Mesendoderm (in vitro differentiated cells): ENCODE measurements at places on chromosomes 3 and 15.

DNA sequence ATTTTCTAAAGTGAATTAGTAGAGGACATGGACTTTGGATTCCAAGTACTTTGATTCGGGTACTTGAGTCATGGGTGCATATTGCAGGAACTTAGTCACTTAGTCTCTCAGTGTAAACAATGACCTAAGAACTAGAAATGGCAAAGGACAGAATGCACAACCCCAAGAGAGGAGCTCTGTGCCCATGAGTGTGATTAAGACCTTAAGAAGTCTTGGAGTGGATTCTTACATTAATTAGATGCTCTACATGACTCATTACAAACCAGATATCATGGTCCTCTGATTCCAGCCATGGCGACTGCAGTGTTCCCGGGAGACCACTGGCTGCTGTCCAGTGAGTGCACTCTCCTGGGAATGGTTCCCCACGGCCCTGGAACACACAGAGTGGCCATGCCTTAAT lies 251.5 kb downstream of the GABRG3 start:
- no peaks in the 10 kb centered on the region for H3K36me3 ChIP-seq
- no peak overlapping the region for H3K4me3 ChIP-seq
- DNase-seq = no peak
- no peaks in the 10 kb centered on the region for H3K4me1 ChIP-seq
- H3K27me3 ChIP-seq = no peaks in the 10 kb centered on the region

GRCh38 chr3:185846037-185846436 lies 21.2 kb upstream of the IGF2BP2 start:
- no peaks in the 10 kb centered on the region for H3K4me1 ChIP-seq
- DNase-seq = peak; percentile 70
- H3K27ac ChIP-seq = no peak overlapping the region
- H3K4me3 ChIP-seq = no peak overlapping the region
- H3K27me3 ChIP-seq = no peaks in the 10 kb centered on the region

- no peak for DNase-seq
- H3K4me1 ChIP-seq = peaks cover 3% of the 10 kb centered on the region
- no peak overlapping the region for H3K4me3 ChIP-seq
- H3K27me3 ChIP-seq = peaks cover 5% of the 10 kb centered on the region
- H3K27ac ChIP-seq = no peak overlapping the region
Measured at GRCh38 chr15:74141591-74141990, 11.2 kb downstream of the ISLR2 start.

GRCh38 chr15:36557364-36557763 lies 22.1 kb upstream of the CDIN1 start:
- no peaks in the 10 kb centered on the region for H3K27me3 ChIP-seq
- no peak for DNase-seq
- H3K36me3 ChIP-seq = no peaks in the 10 kb centered on the region
- no peaks in the 10 kb centered on the region for H3K4me1 ChIP-seq
- no peak overlapping the region for H3K27ac ChIP-seq

DNA sequence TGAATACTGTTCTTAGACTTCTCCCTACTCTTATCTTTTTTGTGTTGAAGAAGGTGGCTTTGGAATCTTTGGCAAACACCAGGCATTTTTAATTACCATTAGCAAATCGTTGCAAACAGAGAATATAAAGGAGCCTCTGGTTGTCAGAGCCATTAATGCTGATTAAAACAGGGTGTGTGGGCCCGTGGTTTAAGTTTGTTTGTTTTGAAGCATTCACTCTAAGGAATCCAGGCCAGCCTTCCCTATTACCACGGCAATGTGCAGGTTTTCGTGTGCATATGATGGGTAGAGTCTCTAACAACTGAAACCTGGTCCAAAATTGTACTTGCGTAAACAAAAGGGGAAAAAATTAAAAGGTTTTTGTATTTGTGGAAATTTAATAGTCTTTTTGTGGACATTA lies 141.2 kb upstream of the GMNC start:
- no peaks in the 10 kb centered on the region for H3K36me3 ChIP-seq
- no peak for DNase-seq
- no peak overlapping the region for H3K4me3 ChIP-seq
- H3K27me3 ChIP-seq = no peaks in the 10 kb centered on the region
